ENCODE measurements at places on chromosomes 2 and 18.
A peak's percentile ranks its signal among the peaks of the same experiment; 100 is the strongest.

GRCh38 chr2:218607436-218608115, at the start of gene PLCD4:
TSS of gene PLCD4 (plus strand) at chr2:218607899. CDS start at chr2:218615740, 7,841 bp downstream.
- DNase-seq = no peak

DNA sequence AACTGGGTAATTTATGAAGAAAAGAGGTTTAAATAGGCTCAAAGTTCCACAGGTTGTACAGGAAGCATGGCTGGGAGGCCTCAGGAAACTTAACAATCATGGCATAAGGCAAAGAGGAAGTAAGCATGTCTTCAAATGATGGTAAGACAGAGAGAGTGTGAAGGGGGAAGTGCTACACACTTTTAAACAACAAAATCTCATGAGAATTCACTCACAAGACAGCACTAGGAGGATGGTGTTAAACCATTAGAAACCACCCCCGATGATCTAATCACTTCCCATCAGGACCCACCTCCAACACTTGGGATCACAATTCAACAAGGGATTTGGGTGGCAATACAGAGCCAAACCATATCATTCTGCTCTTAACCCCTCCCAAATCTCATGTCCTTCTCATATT, 34.9 kb downstream of the CFAP210 start:
- DNase-seq = no peak

GRCh38 chr2:41344529-41344928, 703.3 kb upstream of the PKDCC start:
- DNase-seq = no peak

DNA sequence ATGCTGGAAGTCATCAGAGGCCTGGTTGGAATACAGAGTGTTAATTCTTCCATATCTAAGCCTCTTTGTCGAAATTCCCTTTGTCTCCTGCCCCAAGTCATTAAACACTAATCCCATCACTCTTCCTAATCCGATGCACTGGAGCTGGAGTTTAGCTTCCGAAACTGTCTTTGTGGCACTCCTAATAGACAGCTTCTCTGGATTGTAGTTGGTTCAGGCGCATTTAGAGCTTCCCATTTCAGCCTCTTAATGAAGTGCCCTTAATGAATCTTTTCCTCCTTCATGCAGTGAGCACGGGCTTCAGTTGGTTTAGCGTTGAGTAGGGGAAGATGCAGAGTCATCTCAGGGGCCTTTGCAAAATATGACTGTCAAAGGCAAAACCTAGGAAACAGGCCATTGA, 72.2 kb upstream of the MEIS1 start:
- DNase-seq = no peak

- no peak for DNase-seq
These were observed 36.6 kb upstream of the SKOR2 start for GRCh38 chr18:47287911-47288585.

- DNase-seq = peak; percentile 56
These were observed 188.1 kb downstream of the ARL4C start for GRCh38 chr2:234308813-234309195.

- no peak for DNase-seq
These were observed 16.1 kb upstream of the ACVR1C start for GRCh38 chr2:157644776-157645175.

GRCh38 chr2:80244905-80245584, 59.5 kb downstream of the LRRTM1 start:
- no peak for DNase-seq

DNA sequence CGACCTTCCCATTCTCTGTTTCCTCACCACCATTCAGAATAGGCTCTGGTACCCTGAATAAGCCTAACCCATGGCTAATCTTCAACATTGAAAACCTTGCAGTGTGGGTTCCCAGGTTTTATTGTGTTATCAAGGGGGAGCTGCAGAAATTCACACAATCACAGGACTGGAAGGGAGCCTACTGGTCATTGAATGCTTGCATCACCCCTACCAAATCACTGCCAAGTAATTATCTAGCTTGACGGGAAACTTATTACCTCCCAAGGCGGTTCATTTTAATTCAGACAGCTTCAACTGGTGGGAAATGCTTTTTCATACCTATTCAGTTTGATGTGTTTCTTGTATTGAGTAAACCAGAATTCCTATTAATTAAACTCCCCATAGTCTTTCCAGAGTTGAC, 33.6 kb upstream of the EFEMP1 start:
- DNase-seq = no peak

DNA sequence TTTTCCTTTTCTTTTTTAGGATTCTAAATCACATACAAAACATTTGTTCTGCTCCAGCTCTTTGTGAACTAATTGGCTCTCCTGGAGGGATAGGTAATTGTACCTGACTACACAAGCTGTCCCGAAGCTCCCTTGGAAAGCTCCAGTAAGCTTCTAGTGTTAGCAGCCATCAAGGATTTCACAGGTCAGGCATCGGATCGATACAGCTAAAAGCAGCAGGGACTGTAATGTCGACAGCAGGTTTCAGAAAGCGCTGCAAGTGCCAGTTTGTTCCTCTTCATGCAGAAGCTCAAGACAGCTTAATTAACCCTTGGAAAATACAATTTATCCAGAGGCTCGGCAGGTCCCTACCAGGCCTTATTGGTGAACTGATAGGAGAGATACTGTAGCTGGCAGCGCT, 87.2 kb upstream of the VRK2 start:
- DNase-seq = no peak

All from activated T-helper 1 cell treated with anti-CD3 and anti-CD28 coated beads, Interleukin-2, amount 50 U/mL, for 16 hours (primary cell).